ENCODE measurements at places on chromosomes 6 and 20.
A peak's percentile ranks its signal among the peaks of the same experiment; 100 is the strongest.

GRCh38 chr6:144283646-144284477 is 1.3 kb upstream of the UTRN start:
- no peak for DNase-seq

- DNase-seq, result no peak
These were observed 189.8 kb downstream of the FOXA2 start for GRCh38 chr20:22394583-22394982.

DNA sequence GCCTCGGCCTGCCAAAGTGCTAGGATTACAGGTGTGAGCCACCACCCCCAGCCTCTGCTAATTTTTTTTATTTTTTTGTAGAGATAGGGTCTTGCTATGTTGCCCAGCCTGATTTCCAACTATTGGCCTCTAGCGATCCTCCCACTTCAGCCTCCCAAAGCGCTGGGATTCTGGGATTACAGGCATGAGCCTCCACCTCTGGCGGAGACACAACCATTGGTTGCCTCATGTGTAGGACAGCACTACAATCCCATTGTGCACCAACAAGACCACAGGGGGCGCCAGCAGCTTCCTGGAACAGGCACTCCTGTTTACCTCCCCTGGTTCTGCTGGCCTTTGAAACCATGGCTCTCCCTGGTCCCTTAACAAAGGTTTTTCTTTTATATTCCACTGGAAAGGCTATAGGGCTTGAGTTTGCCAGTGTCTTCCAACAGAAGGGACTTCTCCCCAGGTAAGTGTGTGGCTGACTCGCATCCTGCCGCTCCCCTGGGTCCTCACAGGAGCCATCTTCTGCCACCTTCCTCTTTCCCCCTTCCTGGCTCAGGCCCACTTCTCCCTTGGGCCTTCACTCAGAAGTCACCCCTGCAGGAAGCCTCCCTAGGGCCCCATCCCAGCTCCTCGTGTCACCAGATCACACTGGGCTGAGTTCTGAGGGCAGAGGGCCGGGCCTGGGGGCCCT is 39.2 kb upstream of the TLDC2 start:
- no peak for DNase-seq

- no peak for DNase-seq
These were observed 119.1 kb downstream of the PKHD1 start for GRCh38 chr6:51968265-51968664.

DNA sequence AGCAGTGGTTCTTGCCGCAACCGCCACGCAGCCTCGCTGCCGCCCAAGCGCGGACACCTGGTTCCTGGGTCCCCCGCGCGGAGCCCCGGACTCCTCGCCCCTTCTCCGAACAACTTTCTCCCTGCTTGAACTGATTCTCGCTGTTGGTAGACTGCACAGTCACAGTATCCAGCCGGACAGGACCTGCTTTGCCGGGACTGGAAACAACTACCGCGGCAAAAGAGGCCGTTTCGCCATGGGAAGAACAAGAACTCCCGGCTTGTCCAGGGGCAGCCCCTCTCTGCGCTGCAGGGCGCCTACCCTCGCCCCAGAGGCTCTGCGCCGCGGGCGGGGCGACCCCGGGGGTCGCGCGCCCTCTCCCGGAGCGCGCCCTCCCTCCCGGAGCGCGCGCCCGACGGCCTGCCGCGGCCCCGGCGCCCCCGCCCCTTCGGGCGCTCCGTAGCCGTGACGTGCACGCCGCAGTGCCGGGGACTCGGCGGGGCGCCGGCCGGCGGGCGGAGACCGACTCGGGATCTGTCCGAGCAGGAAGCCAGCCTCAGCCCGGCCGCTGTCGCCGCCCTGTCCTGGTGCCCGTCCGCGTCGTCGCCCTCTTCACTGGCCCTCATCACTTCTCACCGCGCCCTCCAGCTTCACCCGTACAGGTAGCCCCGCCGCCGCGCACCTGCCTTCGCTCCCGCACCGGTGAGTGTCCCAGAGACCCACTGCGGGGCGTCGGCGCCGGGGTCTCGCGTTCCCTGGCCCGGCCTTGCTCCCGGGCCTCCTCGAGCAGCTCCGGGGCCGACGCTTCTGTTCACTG is at the start of gene MYO6:
Gene MYO6 (plus strand): TSS at position 497 of the 796 bp plus-strand sequence. CDS start 68,309 bp downstream, outside the sequence.
- peak; percentile 23 for DNase-seq

DNA sequence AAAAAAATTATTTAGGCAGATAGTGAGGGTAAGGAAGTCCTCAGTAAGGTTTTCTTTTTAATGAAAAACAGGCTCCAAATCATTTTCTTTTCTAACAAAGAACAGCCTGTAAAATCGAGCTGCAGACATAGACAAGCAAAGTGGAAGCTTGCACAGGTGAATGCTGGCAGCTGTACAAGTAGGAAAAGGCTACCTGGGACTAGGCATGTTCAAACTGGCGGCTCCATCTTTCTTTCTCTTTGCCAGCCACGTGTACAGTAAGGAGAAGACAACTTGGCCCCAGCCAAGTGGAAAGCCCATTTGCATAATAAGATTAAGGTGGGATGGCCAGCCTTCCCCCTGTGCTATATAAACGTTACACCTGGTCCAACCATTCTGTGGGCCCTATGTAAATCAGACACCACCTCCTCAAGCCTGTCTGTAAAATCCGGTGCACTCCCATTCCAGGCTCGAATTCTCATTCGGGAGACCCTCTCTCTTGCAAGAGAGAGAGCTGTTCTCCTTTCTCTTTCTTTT is 27.0 kb upstream of the SLC2A12 start:
- no peak for DNase-seq

GRCh38 chr6:42007286-42008137 is 42.8 kb upstream of the TAF8 start:
- peak; percentile 27 for DNase-seq

DNA sequence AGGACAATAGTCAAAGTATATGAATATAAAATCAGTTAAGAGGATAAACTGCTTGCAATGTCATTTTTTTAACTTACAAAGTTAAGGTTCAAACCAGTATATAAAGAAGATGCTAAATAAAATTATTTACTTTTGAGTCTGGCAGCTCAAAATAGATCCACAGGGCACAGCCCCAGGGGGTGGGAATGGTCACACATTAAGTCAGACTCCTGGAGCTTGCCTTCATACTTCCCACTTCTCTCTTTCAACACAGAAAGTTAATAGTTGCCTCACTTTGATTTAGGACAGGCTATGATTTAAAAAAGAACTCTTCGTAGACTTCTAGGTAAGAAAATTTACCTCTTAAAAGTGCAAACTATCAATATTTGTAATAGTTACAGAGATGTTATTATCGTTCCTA is 158.3 kb upstream of the RUNX2 start:
- no peak for DNase-seq

DNA sequence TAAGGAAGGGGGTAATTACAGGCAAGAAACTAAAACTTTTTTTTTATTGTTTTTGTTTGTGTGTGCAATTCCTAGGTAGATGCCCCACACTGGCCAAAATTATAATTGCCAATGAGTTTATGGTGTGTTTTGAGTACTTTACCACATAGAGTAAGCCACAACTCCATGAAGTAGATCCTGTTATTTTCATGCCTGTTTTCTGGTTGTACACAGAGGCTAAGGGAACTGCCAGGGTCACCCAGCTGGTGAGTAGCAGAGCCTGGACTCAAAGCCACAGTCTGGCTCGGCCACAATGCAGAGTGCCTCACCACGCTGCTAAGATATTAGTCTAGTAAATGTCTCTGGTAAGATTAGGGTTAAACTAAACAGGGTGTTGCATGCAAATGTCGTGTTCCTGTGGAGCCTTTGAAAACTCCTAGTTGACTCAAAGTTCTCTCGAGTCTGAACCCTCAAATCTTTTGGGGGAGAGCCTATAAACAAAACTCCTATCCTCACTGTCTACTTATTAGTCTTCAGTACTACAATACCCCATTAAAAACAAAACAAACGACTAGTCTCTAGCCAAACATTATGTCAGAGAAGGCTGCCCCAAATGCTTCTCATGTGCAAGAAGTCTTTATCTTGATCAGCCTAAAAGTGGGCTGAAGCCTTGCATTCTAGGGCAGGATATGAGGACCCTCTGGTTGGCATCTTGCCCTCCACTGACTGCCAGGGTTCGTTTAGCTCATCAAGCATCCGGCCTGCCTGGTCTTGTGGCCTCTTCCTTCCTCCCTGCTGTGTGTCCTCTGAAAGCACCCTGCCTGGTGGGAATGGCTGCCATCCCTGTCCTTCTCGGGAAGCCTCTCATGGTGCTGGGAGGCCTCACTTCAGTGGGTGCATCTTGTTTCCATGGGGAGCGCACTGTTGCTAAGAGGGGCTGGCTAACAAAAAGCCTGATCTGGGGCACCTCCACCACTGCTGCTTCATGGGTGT is 4.2 kb downstream of the DUSP22 start:
- DNase-seq, result no peak

GRCh38 chr20:25018425-25018824 is 25.9 kb upstream of the APMAP start:
- DNase-seq, result no peak

GRCh38 chr6:5671601-5672559 is 334.8 kb downstream of the NRN1 start:
- DNase-seq, result no peak

DNA sequence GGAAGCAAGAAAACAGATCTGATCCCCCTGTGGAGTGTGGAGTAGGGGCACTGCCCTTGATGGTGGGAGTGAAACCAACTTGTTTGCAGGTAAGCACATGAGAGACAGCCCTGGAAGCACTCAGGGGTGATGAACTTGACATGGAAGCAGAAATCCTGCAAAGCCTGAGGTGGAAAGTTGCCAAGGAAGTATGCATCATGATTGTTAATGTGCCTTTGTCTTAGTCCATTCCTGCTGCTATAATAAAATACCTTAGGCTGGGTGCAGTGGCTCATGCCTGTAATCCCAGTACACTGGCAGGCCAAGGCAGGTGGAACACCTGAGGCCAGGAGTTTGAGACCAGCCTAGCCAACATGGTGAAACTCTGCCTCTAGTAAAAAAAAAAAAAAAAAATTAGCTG is 40.2 kb upstream of the IFNGR1 start:
- DNase-seq, result no peak

DNA sequence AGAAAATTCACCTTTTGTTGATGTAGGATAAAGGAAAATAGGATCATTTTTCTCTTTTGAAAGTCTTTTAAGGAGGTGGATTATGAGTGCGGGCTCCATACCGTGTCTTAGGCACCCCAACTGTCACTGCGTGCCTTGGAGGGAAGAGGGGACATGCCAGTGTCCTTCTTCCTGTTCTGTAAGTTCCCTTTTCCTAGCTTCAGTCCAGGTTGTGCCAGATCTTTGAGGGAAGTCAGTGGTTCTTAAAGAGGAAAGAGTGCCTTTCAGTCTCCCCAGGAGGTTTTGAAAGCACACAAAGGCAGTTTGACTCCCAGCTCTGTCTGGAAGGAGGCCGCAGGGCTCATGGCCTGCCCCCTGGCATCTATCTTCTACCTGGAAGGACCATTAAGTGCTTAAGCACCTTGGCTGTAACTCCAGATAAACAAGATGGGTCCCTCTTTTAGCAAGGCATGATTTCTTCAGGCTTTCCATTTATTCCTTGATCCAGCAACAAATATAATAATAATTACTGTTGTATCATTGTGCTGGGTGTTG is 13.0 kb downstream of the EFCAB8 start:
- no peak for DNase-seq

DNA sequence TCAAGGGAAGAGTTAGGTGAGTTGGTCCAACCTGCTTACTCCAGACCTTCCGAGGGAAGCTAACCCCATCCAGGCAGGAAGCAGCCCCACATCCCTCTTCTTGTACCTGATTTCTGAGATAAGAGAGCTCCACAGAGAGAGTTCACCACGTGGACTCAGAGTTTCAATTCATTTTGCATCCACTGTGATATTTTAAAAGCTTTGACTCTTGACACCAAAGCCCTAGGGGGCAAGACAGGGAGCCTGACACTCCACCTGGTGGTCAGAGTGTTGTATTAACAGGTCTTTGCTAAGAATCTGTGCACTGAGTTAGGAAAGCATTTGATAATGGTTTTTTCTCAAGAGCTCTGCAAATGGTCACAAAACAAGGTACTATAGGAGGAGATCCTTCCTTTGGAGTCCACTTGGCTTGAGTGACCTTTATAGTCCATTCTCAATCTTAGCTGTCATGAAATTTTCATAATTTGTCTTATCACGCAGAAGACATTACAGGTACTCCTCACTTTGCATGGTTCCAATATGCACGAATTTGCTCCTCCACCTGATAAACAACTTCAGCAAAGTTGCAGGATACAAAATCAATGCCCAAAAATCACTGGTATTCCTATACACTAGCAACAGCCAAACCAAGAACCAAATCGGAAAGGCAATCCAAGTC is 56.2 kb upstream of the RIPOR2 start:
- DNase-seq, result peak; percentile 51

GRCh38 chr20:48740712-48741111 is 87.1 kb downstream of the PREX1 start:
- no peak for DNase-seq

- peak; percentile 87 for DNase-seq
These were observed at the start of gene TP53INP2 for GRCh38 chr20:34704177-34705007. Gene TP53INP2 (plus strand): TSS chr20:34704344. CDS start chr20:34708740, 4,396 bp downstream.

DNA sequence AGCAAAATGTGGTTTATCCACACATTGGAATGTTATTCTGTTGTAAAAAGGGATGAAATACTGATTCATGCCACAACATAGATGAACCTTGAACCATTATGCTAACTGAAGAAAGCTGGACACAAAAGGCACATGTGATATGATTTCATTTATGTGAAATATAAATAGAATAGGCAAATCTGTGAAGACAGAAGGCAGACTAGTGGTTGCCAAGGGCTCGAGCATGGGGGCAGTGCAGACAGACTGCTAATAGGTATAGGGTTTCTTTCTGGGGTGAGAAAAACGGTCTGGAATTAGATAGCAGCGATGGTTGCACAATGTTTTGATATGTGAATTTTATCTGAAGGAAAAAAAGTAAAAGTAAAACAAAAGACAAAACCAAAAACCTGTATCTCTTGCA is 54.6 kb upstream of the FNDC1 start:
- DNase-seq, result no peak

DNA sequence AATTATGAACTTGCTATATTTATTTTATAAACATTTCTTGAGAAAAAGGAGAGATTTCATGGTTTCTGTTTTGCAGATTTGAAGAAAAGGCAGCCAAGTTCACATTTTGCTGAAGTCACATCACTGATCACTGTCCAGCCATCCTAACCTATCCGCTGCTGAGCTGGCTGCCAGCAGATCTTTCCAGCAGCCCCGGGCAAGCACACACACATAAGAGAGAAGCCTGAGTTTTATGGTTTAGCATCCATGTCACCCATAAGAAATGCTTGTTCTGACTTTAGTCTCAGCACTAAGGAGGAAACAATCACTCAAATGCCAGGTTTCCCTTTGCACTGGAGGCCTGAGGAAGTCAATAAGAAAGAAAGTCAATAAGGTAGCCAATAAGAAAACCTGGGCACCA is 287.1 kb downstream of the SMOC2 start:
- no peak for DNase-seq

GRCh38 chr6:67361264-67361663 is 1273.8 kb upstream of the ADGRB3 start:
- no peak for DNase-seq

All from T-helper 9 cell (primary cell).